ENCODE measurements at places on chromosomes 2 and 18.

- no peak for DNase-seq
Measured at GRCh38 chr18:61889541-61889940, 3.3 kb downstream of the RNF152 start.

DNA sequence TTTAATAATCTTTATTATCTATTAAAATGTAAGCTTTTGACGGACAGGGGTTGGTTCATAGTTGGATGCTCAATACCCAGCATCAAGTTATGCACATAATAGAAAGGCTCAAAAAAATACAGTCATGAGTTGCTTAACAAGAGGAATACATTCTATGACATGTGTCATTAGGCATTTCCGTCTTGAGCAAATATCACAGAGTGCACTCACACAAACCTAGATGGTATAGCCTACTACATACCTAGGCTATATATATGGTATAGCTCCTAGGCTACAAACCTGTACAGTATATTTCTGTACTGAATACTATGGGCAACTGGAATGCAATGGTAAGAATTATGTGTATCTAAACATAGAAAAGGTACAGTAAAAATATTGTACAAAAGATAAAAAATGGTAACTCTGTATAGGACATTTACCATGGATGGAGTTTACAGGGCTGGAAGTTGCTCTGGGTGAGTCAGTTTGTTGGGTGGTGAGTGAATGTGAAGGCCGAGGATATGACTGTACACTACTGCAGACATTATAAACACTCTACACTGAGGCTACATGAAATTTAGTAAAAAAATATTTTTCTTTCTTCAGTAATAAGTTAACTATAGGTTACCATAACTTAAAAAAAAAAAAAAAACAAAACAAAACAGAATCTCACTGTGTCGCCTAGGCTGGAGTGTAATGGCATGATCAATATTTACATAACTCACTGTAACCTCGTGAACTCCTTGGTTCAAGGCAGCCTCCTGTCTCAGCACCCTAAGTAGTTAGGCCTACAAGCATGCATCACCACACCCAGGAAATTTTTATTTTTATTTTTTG lies 201.2 kb downstream of the NBAS start:
- no peak for DNase-seq

DNA sequence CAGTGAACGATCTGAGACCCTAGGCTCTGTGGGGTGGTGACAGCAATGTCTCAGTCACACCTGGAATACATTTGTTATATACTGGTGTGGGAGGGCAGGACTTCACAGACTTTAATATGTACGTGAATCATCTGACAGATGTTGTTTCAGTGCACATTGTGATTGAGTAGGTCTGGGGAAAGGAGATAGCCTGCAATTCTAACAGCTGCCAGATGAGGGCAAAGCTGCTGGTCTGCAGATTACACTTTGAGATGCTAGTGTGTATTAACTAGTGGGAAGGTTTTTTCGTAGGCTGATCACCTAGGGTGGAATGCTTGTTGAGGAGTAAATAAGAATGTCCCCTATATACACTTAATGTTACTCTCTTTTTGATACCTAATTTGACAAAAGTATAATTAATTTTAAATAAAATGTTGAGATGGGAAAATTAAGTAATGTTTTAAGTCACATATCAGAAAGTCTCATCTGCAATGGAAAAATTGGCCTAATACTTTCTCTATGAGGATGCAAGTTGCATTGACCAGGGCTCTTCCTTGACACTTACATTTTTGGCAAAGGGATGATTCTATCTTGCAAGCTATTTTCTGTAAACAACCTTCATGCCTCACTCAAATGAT lies 496.9 kb upstream of the HNMT start:
- DNase-seq = no peak

GRCh38 chr2:152620208-152620607 lies 97.1 kb downstream of the PRPF40A start:
- DNase-seq = no peak

DNA sequence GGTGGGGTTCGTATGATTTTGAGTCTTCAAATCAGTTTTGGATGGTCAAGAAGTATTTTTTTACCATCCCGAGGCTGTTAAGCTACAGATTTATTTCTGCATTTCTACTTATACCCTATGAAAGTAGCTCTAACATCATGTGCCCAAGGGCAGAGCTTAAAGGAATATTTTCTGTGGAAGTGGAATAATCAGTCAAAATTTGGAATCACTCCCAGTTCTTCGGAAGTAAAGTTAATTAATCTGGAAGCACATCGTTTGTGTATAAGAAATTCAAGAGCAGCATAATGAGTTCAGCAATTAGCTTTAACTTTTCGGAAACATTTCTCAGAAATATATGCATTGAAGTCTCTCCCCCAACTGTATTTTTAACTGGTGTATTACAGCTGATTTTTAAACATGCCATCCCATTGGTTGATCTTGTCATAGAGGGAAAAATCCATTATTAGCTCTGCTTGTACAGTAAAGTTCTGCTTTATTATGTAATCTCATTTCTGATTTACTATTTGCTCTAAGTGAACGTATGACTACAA lies 510.1 kb downstream of the DCC start:
- no peak for DNase-seq

GRCh38 chr2:176747928-176748327 lies 464.7 kb upstream of the HNRNPA3 start:
- no peak for DNase-seq

DNA sequence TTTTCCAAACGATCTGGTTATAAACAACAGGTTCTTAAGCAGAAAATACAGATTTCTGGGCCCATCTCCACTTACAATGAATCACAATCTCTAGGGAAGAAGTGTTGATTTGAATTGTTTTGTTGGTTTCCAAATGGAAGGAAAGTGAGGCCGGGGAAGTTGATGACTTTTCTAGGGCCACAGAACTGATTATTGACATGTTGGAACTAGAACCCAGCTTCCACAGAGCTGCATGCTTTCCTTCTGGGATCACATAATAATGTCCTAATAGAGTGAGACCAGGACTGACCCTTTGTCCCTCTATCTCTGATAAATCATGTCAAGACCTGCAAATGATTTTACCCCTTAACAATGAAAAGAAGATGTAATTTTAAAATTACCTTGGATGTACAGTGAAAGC lies 332.2 kb downstream of the OSR1 start:
- DNase-seq = no peak

- DNase-seq = no peak
Measured at GRCh38 chr2:103289105-103289725, 527.4 kb downstream of the TMEM182 start.

DNA sequence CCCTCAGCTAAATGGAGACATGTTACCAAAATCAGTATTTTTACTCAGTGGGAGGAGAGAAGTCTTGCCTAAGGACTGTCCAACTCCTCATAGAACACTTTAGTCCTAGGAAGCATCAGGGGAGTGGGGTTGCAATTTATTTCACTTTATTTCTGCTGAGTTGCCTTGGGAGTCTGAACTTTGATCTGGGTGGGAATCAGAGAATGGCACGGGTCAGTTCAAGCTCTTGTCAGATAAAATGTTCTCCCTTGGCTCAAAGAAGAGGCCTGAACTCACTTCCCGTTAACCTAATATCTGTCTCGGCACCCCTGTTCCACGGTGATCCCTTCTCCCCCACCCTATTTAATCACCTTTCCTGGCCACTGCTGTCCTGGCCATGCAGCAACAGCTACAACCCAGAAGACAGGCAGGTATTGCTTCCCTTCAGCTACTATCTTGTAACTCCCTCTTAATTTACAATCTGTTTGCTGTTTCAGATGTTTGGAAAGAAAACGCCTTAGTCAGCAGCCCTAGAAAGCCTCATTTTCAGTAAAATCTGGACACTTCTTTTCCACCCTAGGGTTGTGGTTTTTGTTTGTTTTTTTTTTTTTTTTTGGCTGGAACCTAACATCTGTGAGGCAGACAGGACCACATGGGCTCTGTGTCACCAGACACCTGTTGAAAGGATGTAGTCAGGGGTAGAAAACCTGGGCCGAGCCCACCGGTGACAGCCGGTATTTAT lies 52.5 kb downstream of the SERTAD2 start:
- no peak for DNase-seq
